ENCODE measurements at places on chromosomes 11 and 22.

- DNase-seq = no peak
Observed at GRCh38 chr11:59459916-59460315, 3.2 kb downstream of the OR4D6 start.

- no peak for DNase-seq
Observed at GRCh38 chr11:1845561-1846452, 7.0 kb downstream of the TNNI2 start.

- DNase-seq = no peak
Observed at GRCh38 chr22:36304429-36304828, 51.5 kb downstream of the APOL1 start.

GRCh38 chr11:101617735-101618332 lies 34.0 kb upstream of the TRPC6 start:
- DNase-seq = no peak

- no peak for DNase-seq
Observed at GRCh38 chr11:35237351-35237750, 98.4 kb downstream of the CD44 start.

DNA sequence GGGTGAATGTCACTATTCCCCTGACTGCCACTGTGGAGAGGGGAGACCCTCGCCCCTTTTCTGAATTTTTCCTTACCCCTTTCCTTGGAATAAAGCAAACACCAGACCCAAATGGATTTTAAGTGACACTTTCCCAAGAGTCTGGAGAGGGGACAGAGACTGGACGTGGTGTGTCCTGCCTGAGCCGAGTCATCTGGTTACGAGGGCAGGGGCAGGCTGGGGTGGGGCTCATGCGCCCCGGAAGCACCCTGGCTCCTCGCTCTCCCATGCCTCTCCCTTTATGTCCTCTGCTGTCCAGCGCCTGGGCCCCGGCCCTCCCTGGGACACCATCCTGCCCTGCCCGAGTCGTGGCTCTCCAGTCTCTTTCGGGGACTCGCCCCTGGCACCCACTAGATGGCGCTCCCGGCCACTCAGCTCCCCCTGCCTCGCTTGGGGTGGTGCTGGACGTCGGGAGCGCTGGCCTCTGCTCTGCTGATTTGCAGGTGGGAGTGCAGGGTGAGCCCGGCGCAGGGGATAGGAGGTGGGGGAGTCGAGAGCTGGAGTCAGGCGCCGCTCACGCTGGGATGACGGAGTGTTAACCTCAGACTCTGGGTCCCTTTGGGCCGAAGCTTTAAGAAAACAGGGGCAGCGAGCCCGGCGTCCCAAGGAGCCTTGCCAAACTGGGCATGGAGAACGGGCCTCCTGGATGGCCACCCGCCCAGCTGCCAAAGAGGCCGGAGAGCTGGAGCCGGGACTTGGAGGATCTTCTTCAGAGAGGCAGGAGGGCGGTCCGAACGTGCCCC lies 89.8 kb downstream of the RPS6KA4 start:
- DNase-seq = peak; percentile 46

GRCh38 chr11:35619116-35619854 lies 1.0 kb downstream of the FJX1 start:
- DNase-seq = peak; percentile 47

Measured in nucleus accumbens (tissue), 56 donors.